RWPE1 (cell line): ENCODE measurements at places on chromosomes 6 and 20.

DNA sequence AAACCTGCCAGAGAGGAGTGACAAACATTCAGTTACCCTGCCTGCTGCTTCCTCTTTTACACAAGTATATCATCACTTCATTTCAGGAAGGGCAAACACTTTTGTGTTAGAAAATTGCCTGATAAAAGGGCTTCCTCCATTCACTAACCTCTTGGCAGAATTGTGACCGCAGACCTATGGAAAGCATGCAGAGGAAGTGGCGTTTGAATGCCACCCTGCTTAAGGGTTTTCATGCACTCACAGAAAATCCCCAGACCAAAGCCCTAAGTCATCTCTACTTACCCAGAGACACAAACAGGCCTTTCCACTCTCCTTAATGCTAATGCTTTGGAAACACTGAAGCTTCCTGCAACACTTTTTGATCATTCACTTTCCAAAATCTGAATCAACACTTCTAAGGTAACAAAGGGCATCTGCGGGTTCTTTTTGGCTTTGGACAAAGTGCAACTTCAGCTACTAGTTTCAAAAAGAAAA, 22.1 kb upstream of the RALGAPA2 start:
- no peak for DNase-seq

DNA sequence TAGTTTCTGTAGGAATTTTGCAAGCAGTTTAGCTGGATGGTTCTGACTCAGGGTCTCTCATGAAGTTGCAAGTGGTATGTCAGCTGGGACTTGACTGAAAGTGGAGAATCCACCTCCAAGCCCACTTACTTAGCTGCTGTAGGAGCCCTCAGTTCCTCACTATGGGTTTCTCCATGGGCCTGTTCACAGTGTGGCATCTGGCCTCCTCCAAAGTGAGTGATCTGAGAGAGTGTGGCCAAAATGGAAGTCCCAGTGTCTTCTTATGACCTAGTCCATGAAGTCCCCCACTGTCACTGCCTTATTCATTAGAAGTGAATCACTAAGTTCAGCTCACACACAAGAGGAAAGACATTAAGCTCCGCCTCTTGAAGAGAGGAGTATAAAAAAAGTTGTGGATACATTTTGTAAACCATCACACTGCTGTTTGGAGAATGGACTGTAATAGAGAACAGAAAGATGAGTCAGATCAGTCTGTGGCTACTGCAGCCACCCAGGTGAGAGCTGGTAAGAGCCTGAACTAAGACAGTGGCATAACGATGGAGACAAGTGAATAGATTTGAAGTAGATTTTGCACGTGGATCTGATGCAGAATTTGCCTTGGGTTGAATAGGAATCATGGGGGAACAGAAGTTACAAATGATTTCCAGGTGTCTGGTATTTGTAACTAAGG, 4.9 kb upstream of the NELFCD start:
- DNase-seq, result no peak

DNA sequence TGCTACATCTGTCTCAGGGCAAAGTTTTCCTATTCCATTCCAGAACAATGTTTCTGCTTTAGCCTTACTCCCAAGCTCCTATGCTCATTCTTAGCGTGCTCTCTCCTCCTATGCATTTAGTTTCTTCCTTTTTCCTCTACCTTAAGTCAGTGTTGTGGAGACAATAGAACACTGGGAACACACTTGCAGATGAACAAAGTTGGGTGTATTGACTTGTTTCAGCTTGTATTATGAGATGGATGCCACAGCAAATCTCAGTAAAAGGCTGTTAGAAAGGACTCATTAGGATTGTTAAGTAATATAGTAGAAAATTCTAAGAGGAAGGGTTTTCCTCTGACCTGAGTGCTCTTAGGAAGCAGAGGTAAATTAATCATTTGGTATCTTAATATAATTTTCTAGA, 48.4 kb downstream of the BMP5 start:
- DNase-seq, result peak; percentile 0

DNA sequence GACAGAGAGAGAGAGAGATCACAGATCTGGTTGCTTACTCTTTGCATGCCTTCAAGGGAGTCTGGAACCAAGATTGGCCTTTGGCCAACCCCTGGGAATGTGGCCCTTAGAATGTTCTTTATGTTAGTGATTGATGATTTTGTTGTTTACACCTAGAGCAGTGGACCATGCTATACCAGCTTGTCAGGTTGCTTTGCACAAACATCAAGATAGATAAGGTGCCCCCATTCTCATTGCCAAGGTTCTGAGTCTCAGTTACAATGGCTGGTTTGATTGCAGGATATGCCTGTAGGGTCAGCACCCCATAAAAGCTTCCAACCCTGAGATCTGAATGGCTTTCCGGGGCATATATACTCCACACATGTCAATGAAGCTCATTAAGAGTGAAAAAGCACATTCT, 53.5 kb upstream of the SLC2A12 start:
- DNase-seq, result no peak

GRCh38 chr6:163289447-163289846, 125.1 kb upstream of the QKI start:
- no peak for DNase-seq

- no peak for DNase-seq
Observed at GRCh38 chr6:6631534-6632276, 43.2 kb downstream of the LY86 start.

- DNase-seq, result no peak
Observed at GRCh38 chr6:110741517-110741916, 73.8 kb downstream of the CDK19 start.

DNA sequence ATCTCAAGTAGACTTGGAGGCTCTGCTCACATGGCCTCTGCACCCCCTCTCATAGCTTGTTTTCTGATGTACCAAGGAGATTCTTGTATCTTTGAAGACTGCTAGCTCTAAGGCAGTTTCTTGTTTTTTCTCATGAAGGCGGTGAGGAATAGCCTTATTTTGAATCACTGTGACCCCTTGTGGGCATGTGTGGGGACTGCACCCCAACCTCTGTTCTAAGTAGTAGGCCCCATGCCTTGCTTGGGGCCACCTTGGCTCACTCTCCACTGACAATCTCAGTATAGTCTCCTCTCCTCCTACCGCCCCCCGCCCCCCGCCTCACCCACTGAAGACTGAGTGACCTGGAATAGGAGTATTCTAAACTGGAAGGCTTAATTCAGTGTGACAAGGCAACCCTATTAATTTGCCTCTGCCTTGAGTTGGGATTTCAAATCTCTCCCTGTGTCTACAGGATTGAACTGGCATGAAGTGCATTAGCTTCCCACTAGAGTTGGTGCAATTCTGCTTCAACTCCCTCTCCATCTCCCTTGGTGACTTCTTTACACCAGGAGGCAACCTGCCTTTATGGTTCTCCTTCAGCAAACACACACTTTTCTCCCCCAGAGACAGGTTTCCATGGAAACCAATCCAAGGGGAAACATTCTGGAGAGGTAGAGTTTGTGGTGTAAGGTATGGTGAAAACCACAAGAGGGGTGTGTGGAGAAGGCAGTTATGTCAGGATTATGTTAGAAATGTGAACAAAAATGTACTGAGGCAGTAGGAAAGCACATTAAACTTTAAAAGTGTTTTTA, 75.4 kb upstream of the ECI2 start:
- peak; percentile 36 for DNase-seq

DNA sequence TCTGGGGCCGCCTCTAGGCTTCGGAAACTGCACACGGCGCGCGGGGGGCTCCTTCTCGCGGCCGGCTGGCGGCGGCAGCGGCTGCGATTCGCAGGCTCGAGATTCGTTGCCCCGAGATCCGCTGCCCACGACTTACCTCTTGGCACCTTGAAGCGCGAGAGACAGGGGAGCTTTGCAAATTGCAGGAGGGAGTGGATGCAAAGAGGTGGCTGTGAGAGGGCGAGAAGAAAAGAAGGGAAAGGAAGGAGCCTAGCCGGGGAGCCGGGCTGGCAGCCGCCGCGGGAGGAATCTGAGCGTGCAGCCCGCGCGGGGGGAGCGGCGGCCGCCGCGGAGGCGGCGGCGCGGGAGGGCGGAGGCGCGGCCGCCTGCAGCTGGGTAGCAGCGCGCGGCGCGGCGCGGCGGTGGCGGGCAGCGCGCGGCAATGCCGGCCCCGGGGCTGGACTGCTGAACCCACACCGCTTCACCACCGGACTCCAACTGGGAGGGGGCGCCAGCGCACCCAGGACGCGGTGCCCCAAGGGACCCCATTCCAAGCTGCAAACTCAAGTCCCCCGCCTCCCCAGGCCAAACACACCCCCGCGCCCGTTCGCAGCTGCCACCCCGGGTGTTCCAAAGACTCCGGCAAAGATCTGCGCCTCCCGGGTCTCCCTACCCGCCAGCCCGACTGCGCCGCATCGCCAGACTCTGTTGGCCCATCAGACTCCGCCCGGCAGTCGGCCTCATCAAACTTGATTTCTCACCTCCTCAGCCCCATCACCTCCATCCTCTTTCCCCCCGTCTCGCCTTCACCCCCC, 44.2 kb upstream of the SUPT3H start:
- no peak for DNase-seq

- no peak for DNase-seq
Observed at GRCh38 chr6:156942266-156942665, 165.1 kb downstream of the ARID1B start.

DNA sequence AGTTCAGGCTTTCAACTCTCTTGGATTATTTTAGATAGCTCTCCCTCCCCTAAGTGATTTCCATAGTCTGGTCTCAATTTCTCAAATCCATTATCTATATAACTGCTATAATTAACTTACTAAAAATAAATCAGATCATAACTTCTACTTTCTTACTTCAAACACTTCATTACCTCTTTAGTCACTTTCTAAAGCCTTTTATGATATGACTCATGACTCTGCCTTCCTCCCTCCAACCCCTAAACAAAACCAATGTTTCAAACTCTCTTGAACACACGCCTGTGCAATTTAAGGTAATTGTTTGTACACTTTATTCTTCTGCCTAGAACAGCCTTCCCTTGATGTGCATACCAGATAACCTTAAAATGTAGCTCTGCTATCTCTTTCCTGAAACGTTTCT, 100.5 kb downstream of the LMBRD1 start:
- DNase-seq, result no peak

DNA sequence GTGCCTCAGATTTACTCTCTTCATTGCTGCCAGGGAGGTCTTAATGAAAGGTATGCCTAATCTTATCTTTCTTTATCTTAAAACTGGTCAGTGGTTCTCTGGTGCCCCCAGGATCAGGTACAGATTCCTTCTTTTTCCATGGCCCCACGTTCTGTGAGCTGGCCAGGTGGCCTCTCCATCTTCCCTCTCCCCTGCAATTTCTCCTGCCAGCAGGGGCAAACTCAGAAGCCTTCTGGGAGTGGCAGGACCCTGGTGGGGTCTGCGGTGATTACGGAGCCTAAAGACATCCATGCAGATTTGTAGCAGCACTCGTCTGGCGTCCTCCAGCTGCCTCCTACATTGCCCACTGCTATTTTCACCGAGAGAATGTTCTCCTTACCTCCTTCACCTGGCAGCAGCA, 95.8 kb downstream of the CCDC170 start:
- DNase-seq, result no peak

DNA sequence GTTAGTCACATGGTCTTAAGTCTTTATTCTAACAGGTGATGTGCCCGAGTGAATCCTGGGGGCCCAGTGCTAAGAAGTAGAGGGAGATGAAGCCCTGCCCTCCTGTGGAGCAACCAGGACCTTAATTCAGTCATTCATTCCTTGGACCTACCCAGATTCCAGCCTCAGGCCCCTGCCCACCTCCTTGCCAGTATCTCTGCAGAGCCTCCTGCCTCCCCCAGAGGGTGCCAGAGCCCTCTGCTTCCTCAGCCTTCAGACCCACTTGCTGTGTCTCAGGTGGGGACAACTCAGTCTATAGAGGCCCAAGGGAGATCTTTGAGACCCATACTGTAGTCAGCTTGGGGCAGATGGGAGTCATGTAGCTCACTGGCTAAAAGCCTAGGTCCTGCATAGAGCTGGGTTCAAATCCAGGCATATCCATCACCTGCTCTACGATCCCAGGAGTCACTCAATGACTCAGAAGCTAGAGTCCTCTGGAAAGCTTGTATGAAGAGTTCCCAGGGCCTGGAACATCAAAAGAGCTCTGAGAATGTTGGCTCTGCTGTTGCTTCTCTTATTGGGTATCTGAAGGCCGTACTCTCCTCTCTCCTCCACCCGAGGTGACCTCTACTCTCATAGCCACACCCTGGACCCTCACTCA, 3.9 kb upstream of the SIGLEC1 start:
- DNase-seq, result peak; percentile 52

GRCh38 chr6:168221000-168221399, 98.6 kb downstream of the DACT2 start:
- DNase-seq, result no peak

DNA sequence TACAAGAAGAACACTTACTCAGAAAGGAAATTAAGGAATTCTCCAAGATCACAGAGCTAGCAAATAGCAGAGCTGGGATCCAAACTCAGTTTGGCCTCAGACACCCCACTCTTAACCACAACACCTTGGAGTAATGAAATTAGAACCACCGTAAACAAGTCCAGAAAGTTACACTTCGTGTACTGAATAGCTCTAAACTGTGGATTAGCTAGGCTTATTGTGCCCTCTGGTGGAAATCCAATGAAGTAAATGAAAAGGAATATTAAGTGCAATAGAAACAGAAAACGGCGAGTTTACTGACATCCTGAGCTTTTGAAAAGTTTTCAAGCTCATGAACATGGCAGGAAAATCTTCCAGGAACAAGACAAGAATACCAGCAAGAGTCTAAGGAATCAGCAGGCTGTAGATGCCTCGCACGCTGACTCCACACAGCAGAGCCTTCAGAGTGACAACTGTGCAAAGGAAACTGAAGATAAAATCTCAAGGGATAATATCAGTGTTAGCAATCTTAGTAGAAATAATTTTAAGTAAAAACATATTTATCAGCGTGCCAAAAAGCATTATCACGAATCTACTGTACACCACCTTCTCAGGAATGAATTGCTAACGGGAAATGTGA, 34.6 kb downstream of the FBXO5 start:
- peak; percentile 13 for DNase-seq

GRCh38 chr6:39217177-39217864, 12.0 kb downstream of the KCNK5 start:
- DNase-seq, result no peak

DNA sequence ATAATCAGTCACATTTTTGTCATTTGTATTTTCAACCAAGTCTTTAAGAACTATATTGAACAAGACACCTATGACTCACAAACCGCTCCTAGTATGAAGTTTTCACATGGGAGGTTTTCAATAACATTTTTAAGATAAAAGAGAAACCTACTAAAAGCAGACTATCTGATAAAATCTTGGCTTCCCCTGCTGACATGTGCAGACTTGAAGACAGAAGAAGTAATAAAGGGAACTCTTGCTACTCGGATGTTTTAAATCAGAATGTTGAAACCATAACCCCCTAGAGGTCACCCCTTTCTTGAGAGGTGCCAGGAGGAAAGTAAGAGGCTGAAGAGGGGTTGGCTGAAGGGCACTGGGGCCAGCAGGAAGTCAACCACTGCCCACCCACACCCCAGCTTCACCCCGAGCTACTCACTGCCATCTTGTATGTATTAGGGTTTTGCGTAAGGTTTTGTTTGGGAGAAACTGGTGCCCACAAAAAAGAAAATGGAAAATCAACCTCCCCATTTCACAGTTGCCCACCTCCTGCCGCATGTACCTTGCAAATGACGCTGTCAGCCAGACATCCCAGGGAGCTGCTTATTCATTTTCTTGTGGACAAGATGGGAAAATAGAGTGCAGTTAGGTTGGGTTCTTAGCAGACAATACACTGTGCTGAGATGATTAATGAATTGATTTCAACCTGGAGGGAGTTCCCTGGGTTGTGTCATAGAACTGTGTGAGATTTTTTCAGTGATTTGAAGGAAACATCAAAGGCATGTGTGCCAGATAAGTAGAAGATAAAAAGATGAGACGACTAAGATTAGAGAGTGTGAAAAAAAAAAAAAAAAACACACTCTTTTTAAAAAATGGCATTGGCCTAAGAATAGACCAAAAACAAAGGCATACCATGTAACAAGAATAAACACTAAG, 83.2 kb upstream of the TAB2 start:
- peak; percentile 67 for DNase-seq
